WTC11 (cell line): ENCODE measurements at places on chromosomes 12 and 14.

DNA sequence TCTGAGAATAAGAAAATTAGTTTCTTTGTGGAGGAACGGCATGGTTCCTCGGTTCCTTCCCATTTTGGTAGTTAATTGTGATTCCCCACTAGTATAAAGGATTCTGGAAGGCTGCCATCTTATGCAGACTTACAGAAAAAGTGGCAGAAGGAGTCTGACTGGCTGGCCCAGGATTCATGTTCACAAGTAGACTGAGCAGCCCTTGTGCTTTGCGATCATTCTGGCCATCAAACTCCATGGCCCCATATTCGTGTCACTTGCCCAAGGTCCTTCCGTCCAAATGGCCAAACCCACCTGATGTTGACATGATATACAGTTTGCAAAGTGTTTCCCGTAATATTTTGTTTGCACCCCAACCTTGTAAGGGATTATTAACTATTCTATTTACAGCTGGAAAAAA is 297.2 kb upstream of the AMIGO2 start:
- no peak for DNase-seq

DNA sequence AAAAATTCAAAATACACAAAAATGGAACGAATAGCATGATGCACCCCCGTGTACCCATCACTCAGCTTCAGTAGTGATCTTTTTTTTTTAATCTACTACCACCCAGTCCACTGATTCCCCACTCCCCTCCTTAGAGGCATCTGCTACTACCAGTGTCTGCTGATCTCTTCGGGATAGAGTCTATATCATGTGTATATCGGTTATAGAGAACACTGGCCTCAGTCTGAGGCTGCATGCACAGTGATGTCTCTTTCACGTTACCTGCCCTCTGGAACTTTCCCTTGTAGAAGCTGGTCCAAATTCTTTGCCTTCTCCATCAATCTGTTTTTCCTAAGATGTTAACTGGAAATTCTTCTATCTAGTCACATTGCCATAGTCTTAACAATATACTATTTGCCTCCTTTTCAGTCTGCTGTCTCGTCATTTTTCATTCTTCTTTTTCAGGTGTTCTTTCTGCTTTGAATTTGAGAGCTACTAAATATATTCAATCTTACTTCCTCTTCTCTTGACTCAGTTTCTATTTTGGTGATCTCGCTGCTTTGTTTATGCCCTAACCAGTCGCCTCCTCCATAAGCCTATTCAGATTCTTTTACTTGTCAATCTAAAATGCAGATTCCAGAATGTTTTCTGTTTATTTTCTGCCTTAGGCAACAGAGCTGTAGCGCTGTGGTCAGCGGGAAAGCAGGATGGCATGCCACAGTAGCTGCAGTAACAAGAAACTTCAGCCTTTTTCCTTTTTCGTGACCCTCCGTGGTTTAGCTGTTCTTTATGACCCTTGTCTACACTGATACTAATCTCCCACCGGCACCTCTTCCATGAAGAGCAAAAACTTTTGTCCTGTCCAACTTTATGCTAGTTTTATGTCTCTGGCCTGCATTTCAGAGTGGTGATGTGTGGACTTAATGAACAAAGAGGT is 67.0 kb downstream of the FBXW8 start:
- DNase-seq = no peak

DNA sequence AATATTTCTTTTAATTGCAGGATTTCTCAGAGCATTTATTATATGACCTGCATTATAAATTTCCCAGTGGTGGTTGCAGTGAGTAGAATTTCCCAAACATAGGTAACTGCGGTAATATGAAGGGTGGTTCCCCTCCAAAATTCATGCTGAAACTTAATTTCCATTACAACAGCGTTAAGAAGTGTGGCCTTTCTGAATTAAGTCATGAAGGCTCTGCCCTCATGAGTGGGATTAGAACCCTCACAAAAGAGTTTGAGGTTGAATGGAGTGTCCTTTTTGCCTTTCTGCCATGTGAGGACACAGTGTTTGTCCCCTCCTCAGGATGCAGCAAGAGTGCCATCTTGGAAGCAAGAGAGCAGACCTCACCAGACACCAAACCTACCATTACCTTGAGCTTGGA is 233.6 kb downstream of the KTN1 start:
- DNase-seq = no peak

- no peak for DNase-seq
These were observed 206.9 kb downstream of the TMEM132D start for GRCh38 chr12:129696926-129697325.

GRCh38 chr14:30519961-30520360 is 39.0 kb upstream of the G2E3 start:
- no peak for DNase-seq

- DNase-seq = peak; percentile 62
These were observed 61.9 kb downstream of the SMUG1 start for GRCh38 chr12:54126696-54127537.

- no peak for DNase-seq
These were observed 31.9 kb downstream of the CACNA1C start for GRCh38 chr12:2084553-2085296.

GRCh38 chr14:91415794-91416743 is 1.6 kb downstream of the CCDC88C start:
- DNase-seq = no peak

DNA sequence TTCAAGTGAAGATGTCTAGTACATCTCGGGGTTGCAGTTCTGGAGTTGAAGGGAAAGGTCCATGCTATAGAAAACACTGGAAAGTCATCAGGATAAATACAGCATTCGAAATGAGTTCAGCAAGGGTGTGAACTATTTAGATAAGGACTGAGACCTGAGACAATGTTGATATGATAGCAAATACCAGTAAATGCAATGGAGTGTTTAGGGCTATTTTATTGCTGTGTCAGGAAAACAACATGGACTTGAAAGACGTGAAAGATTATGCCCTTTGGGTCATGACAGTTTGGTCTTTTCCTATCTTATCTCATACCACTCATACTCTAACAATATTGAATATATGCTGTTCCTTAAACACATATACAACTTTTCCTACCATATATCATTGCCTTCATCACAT is 1776.2 kb upstream of the SEL1L start:
- no peak for DNase-seq

DNA sequence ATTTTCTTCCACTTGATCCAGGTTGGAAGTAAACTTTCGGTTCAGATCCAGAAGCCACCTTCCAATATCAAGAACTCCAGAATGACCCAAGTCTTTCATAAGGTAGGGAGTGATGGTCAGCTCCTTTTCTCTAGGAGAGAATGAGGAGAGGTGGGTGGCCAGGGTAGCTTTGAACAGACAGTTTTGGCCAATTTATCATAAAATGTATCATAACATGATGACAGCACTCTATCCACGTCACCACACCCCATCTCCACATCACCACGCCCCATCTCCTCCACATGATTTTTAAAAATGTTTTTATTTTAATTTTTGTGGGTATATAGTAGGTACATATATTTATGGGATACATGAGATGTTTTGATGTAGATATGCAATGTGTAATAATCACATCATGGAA is 26.9 kb downstream of the DYRK4 start:
- DNase-seq = no peak

DNA sequence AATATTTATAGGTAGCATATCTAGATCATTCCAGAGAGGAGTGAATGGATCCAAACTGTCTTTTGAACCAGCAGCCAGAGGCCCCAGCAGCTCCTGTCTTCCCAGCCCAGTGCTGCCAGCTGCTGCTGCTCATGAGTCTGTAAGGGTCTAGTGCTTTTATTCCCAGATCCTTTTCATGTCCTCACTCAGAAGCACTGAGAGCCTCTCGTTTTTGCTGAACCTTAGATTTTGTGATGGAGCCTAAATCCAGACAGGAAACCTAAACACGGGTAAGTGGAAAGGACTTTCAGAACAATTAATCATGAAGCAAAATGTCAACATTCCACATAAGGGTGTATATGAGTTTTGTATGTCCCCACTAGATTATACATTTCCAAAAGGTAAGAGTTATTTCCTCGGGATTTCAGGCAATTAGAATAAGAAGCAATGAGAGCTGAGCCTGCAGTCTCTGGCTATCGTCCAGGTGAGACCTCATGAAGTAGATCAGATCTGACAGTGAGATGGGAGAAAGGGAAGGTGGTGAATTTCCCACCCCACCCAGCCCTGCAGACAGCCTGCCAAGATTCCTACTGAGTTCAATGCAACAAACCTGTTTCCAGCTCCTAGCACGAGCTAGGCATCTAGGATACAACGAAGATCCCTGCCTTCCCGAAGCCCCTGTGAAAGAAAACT is 84.4 kb downstream of the NINJ2 start:
- DNase-seq = no peak

DNA sequence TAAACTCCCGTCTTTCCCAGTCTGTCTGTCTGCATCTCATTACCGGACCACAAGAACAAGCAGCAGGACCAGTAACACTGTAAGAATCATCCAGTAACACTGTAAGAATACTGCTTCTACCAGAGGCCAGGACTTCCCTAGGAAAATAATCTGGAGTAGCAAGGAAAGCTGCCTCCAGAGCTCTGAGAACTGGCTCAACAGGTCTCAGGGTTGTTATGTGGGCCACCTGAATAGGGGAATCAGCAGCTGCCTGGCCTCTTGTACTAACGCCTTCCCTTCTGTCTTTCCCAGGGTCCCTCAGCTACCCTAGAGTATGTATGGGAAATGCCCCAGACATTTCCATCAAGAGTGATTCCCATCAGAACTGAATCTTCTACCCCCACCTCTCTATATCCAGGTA is 954 bp upstream of the SLC39A2 start:
- DNase-seq = no peak
